ENCODE measurements at places on chromosomes 3 and 15.

DNA sequence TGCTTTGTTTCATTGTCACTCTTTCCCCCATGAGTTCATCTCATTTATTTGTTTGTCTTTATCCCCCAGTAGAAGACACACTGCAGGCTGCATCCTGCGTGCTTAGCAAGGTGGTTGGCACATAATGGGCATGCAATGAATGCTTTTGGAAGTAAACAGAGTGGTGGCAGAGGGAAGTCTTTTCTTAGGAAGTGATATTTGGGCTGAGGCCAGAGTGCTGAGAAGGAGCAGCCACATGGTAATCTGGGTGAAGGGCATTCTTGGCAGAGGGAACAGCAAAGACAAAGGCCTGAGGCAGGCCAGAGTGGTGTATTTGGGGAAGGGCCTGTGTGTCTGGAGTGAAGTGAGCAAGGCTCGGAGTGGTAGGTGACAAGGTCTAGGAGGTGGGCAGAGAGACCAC is 17.7 kb upstream of the ADAMTS7 start:
- no peak for DNase-seq

DNA sequence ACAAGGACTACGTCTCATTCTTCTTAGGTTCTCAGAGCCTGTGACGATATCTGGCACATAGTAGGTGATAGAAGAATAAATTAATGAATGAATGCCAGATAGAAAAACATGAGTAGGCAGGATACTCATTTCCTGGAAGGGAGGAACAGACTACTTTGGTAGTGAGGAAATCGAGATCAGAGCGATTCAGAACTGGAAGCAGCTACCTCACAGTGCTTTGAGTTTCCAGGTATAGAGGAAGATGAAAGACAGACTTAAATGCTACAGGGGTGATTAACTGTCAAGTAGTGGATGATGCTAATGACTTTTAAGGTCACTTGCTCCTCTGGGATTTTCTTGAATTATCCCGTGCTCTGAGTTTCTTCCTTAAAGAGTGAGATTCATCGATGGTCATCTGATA is 951.5 kb upstream of the CFAP20DC start:
- no peak for DNase-seq

DNA sequence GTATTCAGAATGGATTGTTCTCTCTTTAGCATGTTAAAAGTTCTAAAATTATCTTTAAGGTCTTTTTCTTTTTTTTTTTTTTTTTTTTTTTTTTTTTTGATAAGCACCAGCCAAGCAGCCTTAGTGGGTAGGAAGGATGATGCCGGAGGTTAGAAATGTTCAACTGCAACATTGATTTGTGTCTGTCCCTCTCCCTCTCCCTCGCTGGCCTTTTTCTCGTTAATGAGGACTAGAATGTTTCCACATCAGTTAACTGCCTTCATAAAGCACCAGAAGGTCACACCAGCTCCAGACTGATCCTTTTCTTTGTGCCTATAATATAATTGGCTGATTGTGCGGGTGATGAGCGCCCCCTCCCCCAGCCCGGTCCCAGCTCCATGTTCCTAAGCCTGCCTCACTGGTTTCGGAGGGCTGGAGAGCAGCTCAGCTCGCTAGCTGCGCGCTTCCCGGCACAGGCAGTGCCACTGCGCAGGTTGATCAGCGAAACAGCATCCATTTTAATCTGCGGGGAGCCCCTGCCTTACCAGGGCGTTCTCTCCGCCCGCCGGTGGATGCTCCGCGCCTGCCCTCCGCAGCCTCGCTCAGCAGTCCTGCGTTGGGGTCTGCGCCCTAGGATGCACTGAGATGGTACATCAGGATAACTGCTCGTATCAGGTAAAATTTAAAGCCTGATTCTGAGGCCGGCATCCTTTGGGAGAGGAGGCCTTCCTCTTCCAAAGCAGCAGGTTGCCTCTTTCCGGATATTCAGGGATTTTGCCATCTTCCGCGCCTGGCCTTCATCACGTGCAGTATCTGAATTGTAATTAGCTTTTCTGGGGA is 148.9 kb upstream of the IL12A start:
- no peak for DNase-seq

GRCh38 chr3:52270252-52270754 is 8.1 kb downstream of the WDR82 start:
- no peak for DNase-seq

- DNase-seq: no peak
Observed at GRCh38 chr15:52005748-52006701, 13.0 kb upstream of the MAPK6 start.

DNA sequence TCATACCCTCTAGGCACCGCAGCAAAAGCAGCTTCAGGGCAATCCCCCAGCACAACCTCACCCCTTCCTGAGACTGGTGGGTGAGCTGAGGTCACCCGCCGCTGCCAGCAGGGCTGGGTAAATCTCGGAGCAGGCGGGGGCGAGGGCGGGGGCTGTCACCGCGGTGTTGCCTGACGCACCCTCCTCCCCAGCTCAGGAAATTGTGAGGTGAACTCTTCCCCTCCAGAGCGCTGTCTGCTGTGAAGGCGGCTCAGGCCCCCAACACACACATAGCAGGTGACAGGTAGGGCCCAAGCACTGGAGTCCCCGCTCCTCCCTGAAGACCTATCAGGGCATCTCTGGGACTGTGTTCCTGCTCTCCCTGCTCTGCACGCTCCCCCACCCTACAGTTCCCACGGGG is 30.2 kb upstream of the FURIN start:
- no peak for DNase-seq

DNA sequence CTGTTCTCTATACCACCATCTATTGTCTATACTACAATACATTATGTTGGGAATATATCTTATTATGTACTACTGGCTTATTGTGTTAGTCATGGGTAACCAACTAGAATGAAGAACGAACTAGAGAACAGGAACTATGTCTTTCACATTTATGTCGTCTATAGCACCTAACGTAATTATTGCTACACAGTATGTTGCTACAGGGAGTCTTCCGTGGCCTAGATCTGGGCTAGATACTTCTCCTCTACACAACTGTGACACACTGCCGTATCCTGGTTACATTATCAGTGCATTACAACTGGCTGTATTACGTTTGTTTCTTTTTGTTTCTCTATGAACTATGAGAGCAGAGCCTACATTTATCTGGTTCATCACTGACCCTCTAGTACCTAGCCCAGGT is 34.0 kb downstream of the SCG5 start:
- DNase-seq: no peak

DNA sequence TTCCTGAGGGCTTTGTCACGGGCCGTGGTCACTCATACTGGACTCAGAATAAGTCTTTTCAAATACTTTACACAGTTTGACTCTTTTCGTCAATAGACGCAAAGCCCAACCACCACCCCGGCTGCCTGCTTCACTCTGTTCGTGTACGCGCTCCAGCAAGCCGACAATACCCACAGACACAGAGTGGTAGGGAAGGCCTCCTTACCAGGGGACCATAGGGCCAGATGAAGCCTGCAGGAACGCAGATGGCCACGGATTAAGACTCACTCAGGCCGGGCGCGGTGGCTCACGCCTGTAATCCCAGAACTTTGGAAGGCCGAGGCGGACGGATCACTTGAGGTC is 29.7 kb downstream of the EFCAB12 start:
- no peak for DNase-seq

DNA sequence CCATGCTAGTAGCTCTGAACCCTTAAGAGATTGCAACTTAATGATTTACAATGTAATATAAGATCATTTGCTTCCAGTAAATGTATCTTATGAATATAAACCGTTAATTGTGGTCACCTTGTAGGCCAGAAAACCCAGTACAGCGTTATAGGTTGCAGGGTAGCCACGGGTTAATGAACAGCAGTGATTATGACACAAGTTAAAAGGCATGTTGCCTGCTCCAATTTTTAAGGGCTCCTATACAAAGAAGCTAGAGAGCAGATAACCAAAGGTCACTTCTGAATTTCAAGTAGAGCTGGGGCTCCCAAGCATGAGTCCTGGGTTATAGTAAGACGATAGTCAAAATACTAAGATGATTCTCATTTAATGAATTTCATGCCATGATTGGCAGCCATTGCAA is 13.5 kb downstream of the GUCA1C start:
- no peak for DNase-seq

DNA sequence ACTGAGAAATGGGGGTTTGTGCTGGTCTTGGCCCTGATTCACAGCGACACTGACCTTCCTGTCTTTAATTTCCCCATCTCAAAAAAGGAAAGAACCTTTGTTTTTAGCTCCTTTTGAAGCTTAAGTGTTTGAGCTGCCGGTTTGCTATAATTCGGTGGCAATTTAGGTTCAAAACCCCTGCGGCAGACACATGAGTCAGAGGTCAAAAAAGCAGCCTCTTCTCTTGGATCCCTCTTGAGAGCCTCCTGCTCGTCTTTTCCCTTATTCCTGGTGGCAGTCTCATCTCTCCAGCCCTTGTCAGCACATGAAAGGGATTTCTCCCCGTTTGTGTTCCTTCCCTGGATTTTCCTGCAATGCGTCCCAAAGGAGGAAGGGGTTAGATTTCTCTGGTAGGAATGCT is 64.5 kb downstream of the GRIP2 start:
- DNase-seq: no peak

DNA sequence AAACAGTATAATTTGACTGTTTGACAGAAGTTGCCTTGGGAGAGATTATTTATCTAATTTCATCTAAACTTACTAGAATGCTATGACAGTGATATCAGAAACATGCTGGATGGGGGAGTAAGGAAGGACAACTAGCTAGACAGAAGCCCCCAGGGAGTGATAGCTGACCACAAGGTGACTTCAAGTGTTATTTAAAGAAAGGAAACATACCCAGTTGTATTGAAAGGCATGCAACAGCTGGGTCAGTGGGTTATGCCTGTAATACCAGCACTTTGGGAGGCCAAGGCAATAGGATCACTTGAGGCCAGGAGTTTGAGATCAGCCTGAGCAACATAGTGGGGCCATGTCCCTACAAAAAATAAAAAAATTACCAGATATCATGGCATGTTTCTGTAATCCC is 69.6 kb downstream of the SLC49A4 start:
- DNase-seq: no peak

GRCh38 chr3:147191795-147192385 is 214.5 kb downstream of the ZIC4 start:
- DNase-seq: peak; percentile 45

DNA sequence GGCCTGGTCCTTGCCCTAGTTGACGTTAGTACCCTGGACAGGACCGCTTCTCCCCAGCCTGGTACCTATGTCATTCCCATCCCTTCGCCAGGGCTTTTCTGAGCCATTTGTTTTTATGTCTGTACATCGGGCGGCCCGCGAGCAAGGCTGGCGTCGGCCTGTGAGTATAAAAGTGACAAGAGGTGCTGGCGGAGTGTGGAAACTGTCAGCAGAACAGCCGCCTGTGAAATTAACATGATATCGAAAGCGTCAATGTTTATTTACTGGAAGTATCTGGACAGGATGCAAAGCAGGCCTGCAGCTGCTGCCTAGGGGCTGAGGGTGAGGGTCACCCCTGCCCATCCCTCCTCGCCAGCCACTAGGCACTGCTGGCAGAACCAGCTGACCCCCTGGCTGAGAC is 33.4 kb downstream of the LINGO1 start:
- no peak for DNase-seq

DNA sequence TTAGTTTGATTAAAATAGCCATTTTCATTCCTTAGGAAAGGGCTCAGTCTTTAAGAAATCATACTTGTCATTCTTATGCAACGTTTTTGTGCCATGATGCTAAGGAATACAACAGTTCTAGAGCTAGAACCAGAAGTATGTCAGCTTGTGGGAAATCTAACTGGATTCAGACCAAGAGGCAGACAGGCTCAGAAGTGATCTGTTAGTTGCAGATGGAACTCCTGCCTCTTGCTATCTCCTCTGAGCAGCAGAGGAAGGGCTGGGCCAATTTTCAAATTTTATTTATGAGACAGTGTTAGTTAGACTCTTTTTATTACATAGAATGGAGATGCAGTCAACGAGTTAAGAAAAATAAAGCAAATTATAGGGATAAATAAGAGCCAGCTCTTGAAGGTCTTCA is 48.5 kb upstream of the RYR3 start:
- no peak for DNase-seq
